Aorta (tissue), 5 donors: ENCODE measurements at places on chromosomes 11 and 22. TPM values are rescaled to one million over a fixed set of nuclear protein-coding genes. Genes with fewer than 3 reads are reported as not detected.

Gene NFAM1
- polyA plus RNA-seq: 0.38 TPM

Gene CCDC90B
- polyA plus RNA-seq: 84.6 TPM

Gene NDUFS8
- 92.0 TPM for polyA plus RNA-seq

Gene SH3BP1
- polyA plus RNA-seq: 14.8 TPM

Gene SCUBE2
- polyA plus RNA-seq: 4.8 TPM

Gene APOL2
- 26.4 TPM for polyA plus RNA-seq

Gene TEX54
- not detected for polyA plus RNA-seq

Gene TSPAN32
- 8.7 TPM for polyA plus RNA-seq

Gene OR51G1
- not detected for polyA plus RNA-seq

Gene DDI1
- polyA plus RNA-seq: not detected

Gene OR4A16
- polyA plus RNA-seq: not detected

Gene PCF11
- polyA plus RNA-seq: 14.5 TPM

Gene LPXN
- 8.3 TPM for polyA plus RNA-seq

Gene YAP1
- 76.0 TPM for polyA plus RNA-seq

Gene PIH1D2
- polyA plus RNA-seq: 10.3 TPM

Gene VPREB1
- not detected for polyA plus RNA-seq
